Activated CD8-positive, alpha-beta memory T cell treated with anti-CD3 and anti-CD28 coated beads, Interleukin-2, amount 50 U/mL, for 4 hours (primary cell): ENCODE measurements at places on chromosomes 1 and 21.

GRCh38 chr1:94872771-94873495, 52.8 kb downstream of the SLC44A3 start:
- no peak for DNase-seq

- peak; percentile 45 for DNase-seq
Measured at GRCh38 chr1:200409203-200409760, 554 bp downstream of the ZNF281 start.

GRCh38 chr1:50644447-50645105, 221.3 kb upstream of the DMRTA2 start:
- DNase-seq = no peak

DNA sequence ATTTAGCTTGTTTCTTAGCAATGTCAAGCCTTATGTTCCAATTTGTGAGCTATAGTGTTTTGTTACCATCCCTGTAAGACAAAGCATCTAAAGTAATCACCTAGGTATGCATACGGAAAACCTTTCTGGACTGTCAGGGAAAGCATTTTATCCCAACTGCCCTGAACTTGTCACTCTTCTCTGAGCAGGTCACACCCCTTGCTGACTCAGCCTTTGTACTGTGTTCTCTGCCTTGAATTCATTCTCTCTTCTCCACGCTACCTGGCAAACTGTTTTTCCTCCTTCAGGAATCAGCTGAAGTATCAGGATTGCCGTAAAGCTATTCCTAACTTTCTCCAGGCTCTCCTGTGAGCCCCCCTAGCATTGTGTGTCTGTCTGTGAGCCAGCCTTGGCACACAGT, 54.2 kb downstream of the PBX1 start:
- DNase-seq = no peak
